ENCODE measurements at places on chromosomes 11 and 22.

- no peak for DNase-seq
Observed at GRCh38 chr22:45544588-45545170, 42.0 kb downstream of the FBLN1 start.

DNA sequence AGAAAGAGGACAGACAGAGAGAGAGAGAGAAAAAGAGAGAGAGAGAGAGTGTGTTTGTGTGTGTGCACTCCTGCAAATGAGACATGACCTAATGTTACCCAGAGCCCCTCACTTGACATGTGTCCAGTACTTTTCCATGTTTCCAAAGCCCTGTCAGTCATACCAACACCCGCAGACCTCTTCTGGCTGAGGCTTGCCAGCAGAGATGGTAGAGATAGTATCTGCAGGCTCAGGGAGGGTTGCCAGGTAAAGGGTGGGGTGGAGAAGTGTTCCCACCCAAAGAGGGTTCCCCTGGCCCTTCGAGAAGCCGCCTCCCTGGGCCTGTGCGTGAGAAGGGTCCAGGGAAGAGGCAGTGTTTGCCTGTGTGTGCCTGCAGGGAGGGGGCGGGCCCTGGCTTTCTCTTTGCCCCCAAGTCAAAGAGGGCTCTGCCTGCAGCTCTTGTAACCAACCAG is 40.7 kb downstream of the POU2F3 start:
- DNase-seq, result no peak

DNA sequence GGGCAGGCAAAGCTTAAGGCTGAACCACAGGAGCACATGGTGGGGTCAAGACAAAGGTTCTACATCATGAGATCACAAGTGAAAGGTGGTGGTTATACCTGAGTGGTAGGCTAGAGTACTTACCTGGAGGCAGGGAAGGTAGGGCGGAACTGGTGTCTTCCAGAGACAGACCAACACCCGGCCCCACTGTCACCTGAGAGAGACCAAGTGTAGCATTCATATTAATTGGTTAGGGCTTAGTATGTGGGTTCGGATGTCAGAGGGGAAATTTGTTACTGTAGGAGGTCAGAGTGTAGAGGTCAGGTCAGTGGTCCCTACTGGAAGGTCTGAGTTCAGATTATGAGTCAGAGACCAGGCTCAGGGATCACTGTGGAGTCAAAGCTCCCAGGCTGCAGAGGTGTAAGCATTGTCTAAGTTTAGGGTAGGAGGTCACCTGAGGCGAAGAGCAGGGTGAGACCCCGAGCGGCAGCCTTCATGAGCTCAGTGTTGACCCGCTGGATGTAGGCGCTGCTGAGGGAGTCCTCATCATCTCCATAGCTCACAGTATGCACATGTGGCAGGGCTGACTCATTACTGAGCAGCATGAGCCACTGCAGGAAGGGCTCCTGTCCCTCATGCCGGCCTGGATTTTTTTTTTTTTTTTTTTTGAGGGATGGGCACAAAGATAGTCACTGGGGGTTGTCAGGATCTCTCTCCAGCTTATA is 3.2 kb downstream of the TPP1 start:
- DNase-seq, result no peak

DNA sequence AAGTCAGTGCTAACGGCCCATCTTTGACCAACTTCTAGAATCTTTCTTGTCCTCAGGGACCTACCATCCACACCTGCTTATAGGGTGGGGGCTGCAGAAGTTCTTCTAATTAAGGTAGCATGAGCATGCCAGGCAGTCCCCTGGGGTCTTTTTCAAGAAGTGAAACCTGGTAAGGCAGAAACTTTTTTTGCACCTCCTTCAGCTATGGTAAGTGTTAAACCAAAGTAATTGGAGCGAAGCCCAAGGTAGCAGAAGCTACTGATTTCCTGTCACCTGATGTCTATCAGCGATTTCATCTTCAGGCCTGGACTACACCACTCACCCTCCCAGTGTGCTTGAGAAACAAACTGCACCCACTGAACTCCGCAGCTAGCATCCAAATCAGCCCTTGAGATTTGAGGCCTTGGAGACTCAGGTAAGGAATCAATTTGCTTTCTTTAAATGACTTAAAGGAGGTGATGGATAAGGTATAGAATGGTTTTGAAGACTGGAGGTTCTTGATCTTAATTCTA is at the start of gene MS4A1:
TSS of gene MS4A1 (plus strand) at position 317 of the 512 bp plus-strand sequence. CDS start 6,528 bp downstream, outside the sequence.
- DNase-seq, result no peak

DNA sequence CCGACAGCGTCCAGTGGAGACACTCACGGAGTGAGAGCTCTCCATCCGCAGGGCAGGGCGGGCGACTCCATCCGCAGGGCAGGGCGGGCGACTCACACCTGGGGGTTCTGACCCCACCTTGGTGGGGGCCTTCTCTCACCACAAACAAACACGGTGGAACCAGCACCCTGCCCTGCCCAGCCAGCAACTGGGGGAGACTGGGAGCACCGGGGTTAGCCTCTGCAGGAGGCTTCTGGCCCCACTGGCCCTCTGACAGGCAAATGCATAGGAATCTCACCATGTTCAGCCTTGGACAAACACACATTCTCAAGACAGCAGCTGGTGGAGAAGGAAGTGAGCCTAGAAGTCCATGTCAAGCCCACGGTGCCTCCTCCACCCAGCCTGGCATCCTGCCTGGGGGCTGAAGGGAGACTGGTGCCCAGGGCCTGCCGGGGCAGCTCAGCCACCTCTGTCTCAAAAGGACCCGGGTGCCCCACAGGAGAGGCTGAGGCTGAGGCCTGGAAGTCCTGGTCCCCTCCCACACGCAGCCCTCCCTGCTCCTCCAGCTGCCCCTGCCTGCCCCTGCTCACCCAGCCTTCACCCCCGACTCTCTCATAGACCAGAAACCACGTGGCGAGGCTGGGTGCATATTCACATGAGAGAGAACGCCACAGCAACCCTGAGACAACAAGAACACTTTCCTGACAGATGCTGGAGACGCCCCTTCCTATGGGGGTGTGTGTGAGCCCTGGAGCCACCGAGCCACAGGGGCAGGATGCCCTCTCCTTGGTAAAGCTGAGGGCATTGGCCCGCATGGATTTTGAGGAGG is 98.4 kb upstream of the B3GAT1 start:
- DNase-seq, result no peak

- DNase-seq, result no peak
Observed at GRCh38 chr22:49208768-49209252, 618.9 kb downstream of the BRD1 start.

GRCh38 chr11:3128356-3129180 is 36.5 kb downstream of the OSBPL5 start:
- DNase-seq, result no peak

GRCh38 chr11:57487920-57488659 is 27.4 kb downstream of the SLC43A1 start:
- DNase-seq, result no peak

- no peak for DNase-seq
Observed at GRCh38 chr11:35106595-35106994, 32.4 kb upstream of the CD44 start.

DNA sequence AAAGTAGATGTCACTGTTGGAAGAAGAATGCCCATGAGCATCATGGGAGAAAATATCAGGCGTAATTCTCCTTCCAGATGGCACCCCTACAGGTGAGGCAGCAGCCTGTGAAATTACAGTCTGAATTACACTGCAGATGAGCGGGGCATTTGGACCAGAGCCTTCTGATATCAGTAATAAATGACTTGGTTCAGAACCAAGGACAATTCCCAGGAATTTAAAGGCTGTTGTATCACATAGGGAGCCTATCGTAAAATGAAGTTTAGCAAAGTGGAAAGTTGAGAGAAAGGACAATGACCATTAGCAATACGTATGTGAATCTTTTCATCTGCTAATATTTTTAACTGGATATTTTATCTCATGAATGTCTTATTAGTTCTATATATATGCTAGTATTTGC is 61.3 kb downstream of the PRMT3 start:
- no peak for DNase-seq

GRCh38 chr11:35146074-35146521 is 7.1 kb downstream of the CD44 start:
- DNase-seq, result no peak

- DNase-seq, result no peak
Observed at GRCh38 chr11:26095340-26095739, 236.6 kb upstream of the ANO3 start.

Data from ACHN (cell line).